ENCODE measurements at places on chromosomes 6 and 20. TPM values are rescaled to one million over a fixed set of nuclear protein-coding genes. Genes with fewer than 3 reads are reported as not detected.
A peak's percentile ranks its signal among the peaks of the same experiment; 100 is the strongest.

- DNase-seq, result no peak
Measured at GRCh38 chr6:113846577-113846976, 10.6 kb upstream of the MARCKS start.

GRCh38 chr6:79391480-79391879, 145.8 kb downstream of the LCA5 start:
- DNase-seq, result no peak

MEP1A gene
- total RNA-seq, result not detected

- DNase-seq, result peak; percentile 69
Measured at GRCh38 chr6:138234363-138234762, 16.1 kb upstream of the PBOV1 start.

MMP24OS gene
- total RNA-seq, result 22.7 TPM

FAM217A gene
- total RNA-seq, result not detected

GJA10 gene
- not detected for total RNA-seq

OR2J3 gene
- total RNA-seq, result not detected

COX4I2 gene
- total RNA-seq, result not detected

DNA sequence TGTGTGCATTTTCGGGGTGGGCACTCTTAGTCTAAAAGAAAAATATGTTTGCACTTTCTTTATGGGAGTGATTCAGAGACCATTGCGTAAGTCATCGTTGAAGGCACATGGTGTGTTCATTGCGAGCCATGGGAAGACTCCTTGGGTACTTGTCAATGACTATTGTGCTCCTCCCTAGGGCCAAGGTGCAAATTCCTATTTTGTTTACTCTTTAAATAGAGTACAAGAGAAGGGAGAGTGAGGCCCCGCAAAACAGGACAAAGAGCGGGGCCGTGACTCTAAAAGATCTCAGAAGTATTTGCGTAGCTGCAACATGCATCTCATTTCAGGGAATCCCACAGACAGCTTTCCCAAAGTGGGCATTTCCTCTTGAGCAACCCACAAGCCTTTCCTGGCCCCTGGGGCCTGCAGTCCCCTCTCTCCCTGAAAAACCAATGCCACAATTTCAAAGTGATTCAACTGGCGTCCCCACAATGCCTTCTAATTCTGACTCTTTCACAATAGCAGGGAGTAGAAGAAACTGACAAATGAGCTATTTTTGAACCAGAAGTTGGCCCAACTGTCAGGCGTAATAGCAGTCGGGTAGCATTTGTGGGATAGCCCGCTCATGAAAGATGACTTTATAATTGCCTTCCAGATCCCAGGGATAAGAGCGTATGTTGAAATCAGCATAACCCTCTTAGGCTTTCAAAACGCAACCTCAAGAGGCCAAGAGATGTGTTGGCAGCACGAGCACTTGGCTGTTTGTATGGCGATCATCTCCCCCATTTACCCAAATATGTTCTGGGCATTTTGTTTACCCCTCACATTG, 277.9 kb upstream of the BMP2 start:
- peak; percentile 97 for DNase-seq

GRCh38 chr6:134619789-134620188, 301.9 kb upstream of the SGK1 start:
- DNase-seq, result peak; percentile 18

DNA sequence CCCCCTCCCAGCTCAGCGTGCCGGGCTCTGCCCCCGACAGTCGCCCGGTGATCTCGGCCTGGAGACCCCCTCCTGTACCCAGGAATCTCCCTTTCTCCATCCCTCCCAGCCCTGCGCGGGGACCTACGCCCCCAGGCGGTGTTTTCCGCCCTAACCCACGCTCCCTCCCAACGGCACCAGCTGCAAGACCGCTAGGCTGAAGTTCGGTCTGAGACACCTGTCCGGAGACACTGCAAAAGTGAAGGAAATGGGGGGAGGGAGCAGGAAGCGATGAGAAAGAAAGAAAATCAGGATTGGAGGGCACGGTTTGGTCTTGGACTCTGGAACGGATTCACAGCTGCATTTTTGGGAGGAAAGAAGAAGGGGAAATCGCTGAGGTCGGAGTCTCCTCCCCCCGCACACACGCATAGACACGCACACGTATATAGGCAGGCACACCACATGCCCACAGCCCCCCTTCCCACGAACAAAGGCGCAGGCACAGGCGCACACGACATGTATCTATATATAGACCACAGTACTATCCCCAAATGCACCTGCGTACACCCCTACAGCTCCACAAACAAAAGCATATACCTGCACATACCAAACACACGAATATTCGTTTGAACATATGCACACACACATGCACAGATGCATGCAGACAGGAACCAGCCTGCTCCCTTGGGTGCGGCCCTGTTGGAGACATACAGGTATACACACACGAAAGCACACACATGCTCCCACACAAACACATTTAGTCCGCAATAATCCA, 1.0 kb downstream of the SLC32A1 start:
- no peak for DNase-seq

GRCh38 chr6:25332655-25333071, 53.5 kb downstream of the CARMIL1 start:
- DNase-seq, result no peak

AKAP12 gene
- 146 TPM for total RNA-seq

- no peak for DNase-seq
Measured at GRCh38 chr6:41790045-41790444, 2.6 kb downstream of the TOMM6 start.

DNA sequence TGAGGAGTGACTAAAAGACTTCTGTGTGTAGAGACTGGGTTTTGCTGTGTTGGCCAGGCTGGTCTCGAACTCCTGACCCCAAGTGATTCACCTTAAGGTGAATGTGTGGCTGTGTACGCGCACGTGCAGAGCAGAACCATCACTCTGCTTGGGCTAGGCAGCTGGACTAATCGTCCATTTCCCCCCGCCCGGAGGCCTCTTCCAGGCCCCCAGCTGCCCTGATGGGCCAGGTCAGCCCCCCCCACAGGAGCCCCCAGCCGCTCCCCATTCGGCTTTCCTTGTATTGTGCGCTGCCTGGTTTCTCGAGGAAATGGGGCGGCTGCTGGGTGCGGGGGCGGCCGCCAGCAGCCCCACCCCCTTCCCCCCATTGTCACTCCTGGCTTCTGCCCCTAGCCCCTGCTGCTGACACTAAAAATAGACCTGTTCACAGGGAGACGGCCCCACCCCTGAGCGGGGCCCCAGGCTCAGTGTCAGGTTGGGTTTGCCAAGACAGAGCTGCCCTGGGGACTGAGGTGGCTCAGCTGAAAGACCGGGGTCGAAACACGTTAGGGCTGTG, 24.6 kb upstream of the CSNK2A1 start:
- DNase-seq, result no peak

GRCh38 chr6:123804014-123804786, 535 bp downstream of the NKAIN2 start:
- DNase-seq, result no peak

ACTR5 gene
- total RNA-seq, result 16.1 TPM

WFDC10B gene
- total RNA-seq, result not detected

SFTA2 gene
- not detected for total RNA-seq

MAK gene
- total RNA-seq, result 0.11 TPM

GRCh38 chr6:122833021-122833491, 44.0 kb downstream of the SMPDL3A start:
- DNase-seq, result peak; percentile 28

DNA sequence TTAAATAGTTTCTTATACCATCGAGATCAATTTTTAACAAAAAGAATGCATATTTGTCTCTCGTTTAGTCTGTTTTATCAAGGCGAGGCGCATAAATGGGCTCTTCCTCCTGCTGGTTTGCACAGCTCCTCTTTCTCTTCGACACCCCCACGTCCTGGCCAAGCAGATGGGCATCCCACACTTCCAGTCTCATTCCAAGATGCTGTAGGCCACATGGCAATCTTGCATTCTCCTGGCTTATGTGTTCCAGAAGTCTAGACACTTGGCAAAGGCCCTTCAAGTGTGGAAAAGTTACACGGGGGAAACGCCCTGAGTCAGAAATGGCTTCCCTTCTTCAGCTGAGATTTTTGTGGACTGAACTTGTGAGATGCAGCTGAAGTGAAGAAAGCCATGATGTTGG, 447.1 kb downstream of the QKI start:
- DNase-seq, result no peak

SAPCD1 gene
- total RNA-seq, result 6.0 TPM

PI16 gene
- total RNA-seq, result 0.07 TPM

OR2B6 gene
- not detected for total RNA-seq

GRCh38 chr6:5838656-5839396, 167.9 kb downstream of the NRN1 start:
- DNase-seq, result no peak

GRCh38 chr20:39825950-39826349, 863.1 kb downstream of the MAFB start:
- no peak for DNase-seq

NKAPL gene
- not detected for total RNA-seq

DNA sequence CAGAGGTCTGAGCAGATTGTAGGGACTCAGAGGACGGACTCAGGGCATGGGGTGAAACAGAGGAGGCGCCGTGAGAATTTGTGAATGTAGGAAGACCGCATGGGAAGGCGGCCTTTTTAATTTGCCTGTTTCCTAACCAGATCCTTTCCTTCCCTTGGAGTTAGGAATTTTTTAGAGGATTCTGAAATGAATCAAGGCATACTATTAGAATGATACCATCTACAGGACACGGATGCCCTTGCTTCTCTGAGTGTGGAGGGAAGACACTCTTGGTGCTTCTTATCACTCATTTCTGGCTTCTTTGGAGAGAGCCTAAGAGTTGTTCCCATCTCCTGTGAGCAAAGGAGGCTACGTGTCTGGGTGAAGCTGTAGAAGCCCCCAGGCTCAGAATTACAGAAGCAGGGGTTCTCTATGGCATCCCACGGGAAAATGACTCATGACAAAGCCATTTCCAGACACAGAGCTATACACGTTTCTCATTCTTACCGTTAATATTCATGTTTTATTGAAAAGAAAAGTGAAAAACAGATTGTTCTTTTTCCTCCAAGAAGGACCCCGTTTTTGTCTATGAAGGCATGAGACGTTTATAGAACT, 148.5 kb downstream of the EDN3 start:
- no peak for DNase-seq

GRCh38 chr6:191487-192312, 100.6 kb upstream of the DUSP22 start:
- no peak for DNase-seq

DNA sequence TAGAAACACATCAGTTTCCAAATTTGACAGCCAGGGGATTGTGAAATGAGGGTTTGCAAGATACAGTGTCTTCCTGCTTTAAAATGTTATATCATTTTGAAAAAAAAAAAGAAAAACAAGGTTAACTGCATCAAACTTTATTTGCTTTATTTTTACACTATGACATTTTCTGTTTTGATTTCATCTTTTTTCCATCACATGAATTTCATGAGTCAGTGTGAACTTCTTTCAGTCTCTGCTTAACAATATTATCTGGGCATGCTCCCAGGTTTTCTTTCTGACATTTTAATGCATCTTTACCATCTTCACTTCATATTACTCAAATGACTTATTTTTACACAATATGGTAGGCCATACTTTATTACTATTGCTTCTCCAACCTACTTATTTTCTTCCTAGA, 1.9 kb downstream of the NCOA7 start:
- no peak for DNase-seq

TUBB1 gene
- total RNA-seq, result not detected

GRCh38 chr6:39884696-39885095, 49.6 kb downstream of the MOCS1 start:
- no peak for DNase-seq

GRCh38 chr6:97438011-97438671, 155.1 kb upstream of the MMS22L start:
- DNase-seq, result no peak

SLC4A11 gene
- total RNA-seq, result 26.8 TPM

GRCh38 chr6:12842658-12843057, 126.1 kb downstream of the PHACTR1 start:
- DNase-seq, result no peak

- peak; percentile 4 for DNase-seq
Measured at GRCh38 chr6:109165392-109165974, 70.2 kb downstream of the CEP57L1 start.

DNA sequence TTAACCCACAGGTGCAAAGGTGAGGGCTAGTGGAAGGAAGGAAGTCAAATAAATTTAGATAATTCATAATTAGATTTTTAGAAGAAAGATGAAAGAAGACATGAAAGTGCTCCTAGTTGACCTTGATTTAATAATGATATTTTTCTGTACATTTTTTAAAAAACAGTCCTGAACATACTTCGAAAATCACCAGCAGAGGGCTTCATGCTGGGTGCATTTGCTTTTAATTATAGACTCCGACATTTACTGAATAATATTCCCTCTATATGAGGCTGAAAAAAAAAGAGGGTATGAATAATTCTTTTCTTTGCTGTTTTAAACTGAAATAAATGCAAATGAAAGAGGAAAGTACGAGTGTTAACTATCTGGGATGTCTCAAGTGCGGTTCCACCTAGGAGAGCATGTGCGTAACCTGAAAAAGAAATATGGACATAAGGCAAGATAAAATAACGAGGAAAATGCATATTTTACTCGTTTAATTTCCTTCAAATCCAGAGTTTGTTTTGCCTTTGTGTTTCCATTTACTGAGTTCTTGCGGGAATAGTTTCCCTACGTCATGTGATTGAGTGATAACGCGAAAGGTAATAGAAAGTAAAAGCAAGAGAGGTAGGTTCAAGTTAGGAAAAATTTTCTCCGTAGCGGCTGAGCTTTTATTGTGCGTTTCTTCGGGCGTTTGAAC, 3.1 kb upstream of the TFAP2B start:
- peak; percentile 43 for DNase-seq

- DNase-seq, result no peak
Measured at GRCh38 chr6:105042648-105043047, 85.7 kb downstream of the LIN28B start.

BRD2 gene
- total RNA-seq, result 192 TPM

GRCh38 chr20:51961964-51962761, 159.8 kb upstream of the SALL4 start:
- no peak for DNase-seq

DNA sequence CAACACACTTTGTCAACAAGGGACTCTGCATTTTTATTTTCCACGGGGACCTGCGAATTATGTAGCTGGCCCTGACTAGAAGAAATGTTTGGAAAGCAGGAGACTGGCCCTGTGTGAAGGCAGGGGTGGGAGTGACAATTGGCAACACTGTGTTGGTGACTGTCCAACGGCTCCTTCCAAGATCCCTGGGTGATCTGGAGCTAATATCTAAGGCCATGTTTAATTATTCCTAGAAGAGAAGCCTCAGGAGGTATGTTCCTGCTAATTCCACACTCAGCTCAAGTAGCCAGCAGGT, 13.7 kb downstream of the SLC22A23 start:
- DNase-seq, result no peak

DNA sequence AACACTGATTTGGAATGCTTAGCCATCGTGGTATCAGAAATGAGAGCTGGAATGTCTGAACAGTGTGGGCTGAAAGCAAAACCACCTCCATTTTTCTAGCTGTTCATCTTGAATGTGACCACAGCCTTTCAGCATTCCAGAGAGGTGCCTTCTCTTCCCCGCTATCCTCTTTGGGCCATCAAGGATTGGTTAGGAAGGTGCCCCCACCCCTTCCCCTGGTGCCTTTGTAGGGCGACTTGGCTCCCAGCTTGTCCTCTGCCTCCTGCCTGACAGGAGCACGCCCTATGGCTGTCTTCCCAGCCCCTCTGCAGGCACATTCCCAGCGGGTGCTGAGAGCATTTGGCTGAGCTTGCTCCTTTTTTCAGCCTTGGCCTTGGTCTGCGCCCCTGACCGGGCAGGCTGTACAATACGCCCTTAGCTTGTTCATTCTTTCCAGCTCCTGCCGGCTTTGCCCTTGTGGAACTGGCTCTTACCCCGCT, 97.5 kb downstream of the ARMC2 start:
- DNase-seq, result no peak
